Stimulated activated CD4-positive, alpha-beta T cell treated with anti-CD3 and anti-CD28 coated beads, Interleukin-15, amount 100 ng/mL, for 1 hour (primary cell): ENCODE measurements at places on chromosomes 11 and 22.

DNA sequence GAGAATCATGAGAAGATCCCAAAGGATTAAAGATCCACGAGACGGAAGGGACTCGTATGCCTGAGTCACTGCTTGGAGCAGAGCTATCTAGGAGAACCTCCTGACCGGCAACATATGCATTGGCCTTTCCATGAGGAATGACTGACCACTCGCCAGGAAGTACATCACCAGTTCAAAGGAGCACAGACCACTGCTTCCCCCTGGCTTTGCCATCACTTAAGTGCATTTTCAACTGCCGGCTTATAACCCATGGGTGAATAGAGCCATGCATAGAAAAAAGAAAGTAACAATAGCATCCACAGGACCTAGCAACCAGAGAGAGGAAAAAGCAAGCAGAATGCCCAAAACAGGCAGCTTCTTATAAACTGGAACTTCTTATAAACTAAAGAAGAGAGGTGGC, 98.3 kb upstream of the ZC3H12C start:
- DNase-seq: no peak

- no peak for DNase-seq
Measured at GRCh38 chr11:68324241-68324640, 11.8 kb downstream of the LRP5 start.

DNA sequence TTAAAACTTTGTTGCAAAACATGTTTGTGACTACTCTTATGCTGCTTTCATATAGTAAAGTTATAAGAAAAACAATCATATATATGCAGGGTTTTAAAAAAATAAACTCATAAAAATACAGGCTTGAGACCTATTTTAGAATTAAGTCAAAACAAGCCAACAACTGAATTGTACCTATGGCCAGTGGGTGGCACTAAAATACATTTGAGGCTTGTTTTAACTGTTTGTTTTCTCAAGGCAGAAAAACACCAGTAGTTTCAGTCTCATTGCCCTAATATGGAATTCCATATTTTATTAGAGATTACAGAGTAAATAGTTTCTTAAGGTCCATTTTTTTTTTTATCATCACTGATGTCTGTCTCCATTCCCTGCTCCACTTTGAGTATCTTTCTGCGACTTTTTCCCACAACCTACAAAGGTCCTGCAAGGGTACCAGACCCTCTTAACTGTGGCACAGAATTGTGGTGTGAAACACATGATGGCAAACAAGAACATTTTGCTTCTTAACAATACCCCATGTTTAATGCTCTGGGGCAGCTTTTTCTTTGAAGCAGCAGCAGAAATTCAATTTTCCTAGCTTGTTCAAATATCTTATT, 8.5 kb upstream of the CCDC89 start:
- DNase-seq: no peak

DNA sequence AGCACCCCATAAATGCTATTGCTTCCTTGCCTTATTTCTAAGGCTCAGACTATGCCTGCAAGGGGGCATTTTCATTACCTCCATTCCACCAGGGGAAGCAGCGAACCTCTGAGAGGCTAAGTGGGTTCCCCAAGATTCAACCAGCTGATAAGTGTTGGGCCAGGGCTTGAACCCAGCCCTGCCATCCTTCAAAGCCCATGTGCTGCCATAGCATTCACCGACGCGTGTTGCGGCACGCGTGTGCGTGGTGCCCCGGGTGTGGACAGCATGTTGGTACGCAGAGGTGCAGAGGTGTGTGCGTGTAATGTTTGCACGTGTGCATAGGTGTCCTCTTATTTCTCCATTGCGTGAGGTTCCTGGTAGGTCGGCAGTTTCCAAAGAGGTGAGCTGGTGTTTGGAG, 66.0 kb upstream of the PPARA start:
- no peak for DNase-seq

- DNase-seq: no peak
Measured at GRCh38 chr11:31699066-31699465, 112.1 kb downstream of the PAX6 start.

DNA sequence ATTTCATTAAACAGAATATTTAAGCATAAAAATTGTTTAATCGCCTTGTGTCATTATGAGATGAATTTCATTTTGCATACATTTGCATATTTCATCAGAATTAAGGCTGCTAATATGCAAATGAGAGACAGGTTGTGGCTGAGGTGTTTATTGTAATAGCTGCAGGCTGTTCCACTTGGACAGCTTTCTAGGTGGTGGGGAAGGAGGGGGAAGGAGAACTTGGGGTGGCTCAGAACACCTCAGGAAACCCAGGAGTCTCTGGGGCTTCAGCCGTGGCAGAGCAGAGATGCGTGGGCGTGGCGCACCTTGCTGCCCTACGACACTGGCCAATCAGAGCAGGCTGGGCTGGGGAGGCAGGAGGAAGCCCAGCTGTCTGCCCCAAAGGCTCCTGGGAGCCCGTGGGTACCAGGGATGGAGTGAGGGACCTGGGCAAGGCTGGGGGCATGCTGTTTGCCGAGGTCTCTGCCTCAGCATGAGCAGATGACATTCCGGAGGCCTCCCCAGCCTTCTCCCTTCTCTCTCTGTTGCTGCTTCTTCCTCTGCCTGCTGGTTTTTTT, 542.9 kb downstream of the MN1 start:
- DNase-seq: no peak

DNA sequence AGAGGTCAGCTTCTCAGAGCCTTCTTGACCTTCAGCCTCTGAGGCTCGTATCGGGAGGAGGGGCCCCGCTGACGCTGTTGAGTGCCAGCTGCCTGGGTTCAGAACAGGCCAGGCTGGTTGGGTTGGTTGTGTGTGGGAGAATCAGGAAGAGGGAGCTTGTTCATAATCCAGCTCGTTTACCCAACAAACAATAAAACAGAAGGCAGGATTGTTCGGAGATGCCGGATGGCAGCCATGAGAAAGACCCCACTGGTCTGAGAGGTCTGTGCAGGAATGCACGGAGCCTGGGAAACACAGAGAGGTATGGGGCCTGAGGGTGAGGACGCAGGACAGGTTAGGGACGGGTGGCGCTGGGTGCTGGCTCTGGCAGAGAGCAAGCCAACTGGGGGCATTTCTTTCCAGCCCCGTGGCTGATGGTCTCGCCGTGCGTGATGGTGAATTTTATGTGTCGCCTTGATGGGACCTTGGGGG, 31.6 kb upstream of the SHANK2 start:
- no peak for DNase-seq

DNA sequence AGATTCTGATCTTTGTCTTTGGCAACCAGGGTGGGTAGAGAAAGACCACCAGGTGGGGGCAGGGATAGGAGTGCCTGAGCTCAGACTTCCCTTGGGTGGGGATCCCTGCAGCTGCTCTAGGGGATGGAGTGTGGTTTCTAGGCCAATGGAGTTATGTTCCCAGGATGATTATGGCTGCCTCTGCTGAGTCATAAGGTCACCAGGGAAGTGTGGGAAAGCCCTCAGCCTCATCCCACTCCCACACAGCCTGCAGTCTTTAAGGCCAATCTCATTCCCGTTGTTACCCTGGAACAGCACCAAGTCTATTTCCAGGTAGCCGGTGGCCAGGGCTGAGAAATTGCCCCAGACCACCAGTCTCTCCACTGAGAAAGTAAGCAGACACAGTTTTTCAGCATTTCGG, 2269.3 kb upstream of the RAG2 start:
- DNase-seq: no peak
